ENCODE measurements at places on chromosomes 4 and X.

DNA sequence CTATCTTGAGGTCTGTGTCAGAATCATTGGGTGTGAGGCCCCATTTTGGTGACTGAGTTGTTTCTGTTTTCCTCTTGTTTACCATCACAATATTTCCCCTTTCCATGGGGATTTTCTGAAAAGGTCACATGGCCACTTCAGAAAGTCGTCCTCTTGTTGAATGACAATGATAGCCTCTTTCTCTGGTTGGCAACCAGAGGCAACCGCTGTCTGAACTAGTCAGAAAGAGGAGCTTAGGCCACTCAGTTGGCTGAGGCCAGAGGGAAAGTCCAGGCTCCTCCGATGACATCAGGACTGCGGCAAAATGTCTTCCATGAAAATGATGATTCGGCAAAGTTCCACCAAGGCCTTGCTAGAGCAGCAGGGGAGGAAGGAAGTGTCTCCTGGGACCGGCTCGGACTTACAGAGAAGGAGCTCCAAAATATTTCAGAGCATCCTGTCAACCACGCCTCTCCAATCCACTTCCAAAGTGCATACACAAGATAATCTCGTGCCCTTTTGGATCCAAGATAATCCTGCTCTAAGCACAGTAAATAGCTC lies 19.1 kb upstream of the RBM47 start:
- DNase-seq = no peak

GRCh38 chr4:183297675-183298074 lies 22.4 kb downstream of the CLDN22 start:
- no peak for DNase-seq

GRCh38 chr4:121885115-121885514 lies 14.8 kb upstream of the BBS7 start:
- DNase-seq = no peak

- no peak for DNase-seq
Observed at GRCh38 chr4:81214144-81214880, 710 bp downstream of the PRKG2 start.

GRCh38 chr4:139684351-139684750 lies 18.7 kb downstream of the MGST2 start:
- no peak for DNase-seq

- DNase-seq = no peak
Observed at GRCh38 chr4:154559494-154560418, 3.1 kb upstream of the FGB start.

DNA sequence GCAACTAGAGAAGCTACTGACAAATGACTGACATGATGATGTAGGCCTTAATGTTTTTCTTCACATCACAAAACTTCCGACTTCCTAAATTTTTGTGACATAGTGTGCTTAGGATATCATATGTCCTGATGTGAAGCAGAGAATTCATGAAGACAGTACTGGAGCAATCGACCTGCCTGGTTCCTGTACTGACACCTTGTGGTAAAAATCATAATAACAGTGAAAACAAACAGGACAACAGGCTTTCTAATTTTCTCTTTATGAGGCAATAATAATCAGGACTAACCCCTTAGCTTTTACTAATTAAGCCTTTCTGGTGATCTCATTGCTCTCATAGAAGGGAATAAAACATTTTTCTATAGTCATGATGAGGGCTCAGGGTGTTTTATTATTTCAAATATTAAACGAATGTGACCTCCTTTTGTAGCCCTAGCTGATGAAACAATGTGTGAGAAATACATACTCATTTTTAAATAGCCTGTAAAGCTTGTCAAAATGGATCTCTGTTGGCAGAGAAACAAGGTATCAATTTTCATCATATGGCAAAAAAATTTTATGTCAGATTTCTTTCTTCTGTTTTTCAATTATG lies 158.4 kb downstream of the TENT5D start:
- no peak for DNase-seq

- DNase-seq = no peak
Observed at GRCh38 chr4:72564184-72564583, 4.8 kb downstream of the ADAMTS3 start.
